ENCODE measurements at places on chromosomes 7 and 10.

DNA sequence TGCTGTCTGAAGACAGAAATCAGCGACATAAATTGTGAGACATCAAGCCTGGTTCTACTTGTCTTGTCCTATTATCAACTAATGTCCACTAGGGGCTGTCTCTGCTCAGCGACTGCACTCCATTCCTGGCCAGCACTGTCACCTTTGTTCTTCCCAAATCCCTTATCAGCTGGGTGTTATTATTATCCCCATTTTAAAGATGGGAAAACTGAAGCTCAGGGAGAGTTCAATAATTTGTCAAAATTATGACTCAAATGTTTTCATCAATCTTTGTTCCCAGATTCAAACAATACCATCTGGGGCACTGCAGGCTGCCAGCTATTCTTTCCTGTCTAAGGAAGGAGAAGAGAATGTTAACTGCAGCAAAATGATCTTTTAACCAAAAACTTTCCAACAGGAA lies 431.6 kb upstream of the NFE2L3 start:
- no peak for DNase-seq

- no peak for DNase-seq
These were observed 92.2 kb downstream of the GATA3 start for GRCh38 chr10:8146650-8147049.

- DNase-seq: no peak
These were observed 259.9 kb downstream of the CACNA2D1 start for GRCh38 chr7:82183634-82184033.

DNA sequence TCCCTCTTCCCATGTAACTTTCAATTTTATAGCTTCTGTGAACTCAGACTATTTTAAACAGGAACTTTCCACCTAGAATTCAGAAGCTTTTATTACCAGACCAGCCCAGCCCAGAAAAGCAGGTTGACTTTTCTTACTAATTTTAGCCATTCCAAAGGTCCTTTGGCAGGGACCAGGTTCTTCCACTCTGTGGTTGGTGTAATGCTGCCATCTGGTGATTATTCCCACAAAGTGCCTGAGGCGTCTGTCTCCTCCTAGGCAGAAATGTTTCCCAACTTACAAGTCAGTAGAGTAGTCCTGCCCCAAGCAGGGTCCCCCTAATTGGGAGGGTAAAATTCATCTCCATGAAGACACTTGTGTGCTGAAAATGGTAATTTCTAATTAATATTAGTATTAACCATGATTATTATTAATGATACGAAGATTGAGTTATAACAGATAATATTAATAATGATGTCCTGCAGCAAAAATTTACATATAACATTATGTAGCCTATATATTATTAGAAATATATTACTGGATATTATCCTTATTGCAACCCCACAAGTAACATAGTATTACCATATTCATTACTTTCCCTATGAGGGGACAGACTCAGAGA lies 53.0 kb upstream of the PPP1R17 start:
- DNase-seq: no peak

GRCh38 chr10:125004571-125005311 lies 62.8 kb downstream of the ZRANB1 start:
- DNase-seq: no peak

DNA sequence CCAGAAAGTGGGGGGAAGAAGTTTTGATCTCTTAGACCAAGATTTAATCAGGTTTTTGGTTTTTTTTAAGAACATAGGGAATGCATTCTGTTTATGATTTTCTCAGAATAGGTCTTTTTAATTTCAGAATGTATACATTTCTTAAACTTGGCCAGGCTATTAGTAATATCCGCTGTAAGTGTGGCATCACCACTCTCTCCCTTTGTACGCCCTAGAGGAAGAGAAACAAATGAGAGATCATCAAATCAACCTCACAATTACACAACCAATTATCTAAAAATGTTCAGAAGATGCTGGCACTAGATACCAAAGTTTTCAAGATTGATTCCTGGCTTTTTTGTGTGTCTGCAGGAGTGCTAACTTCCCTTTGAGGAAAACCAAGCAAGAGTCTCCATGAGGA lies 70.0 kb downstream of the KLF6 start:
- DNase-seq: no peak

All from activated T-helper 1 cell treated with anti-CD3 and anti-CD28 coated beads, Interleukin-2, amount 50 U/mL, for 16 hours (primary cell).